Osteocyte (in vitro differentiated cells): ENCODE measurements at places on chromosomes 4 and X. TPM values are rescaled to one million over a fixed set of nuclear protein-coding genes. Genes with fewer than 3 reads are reported as not detected.

GAGE12E gene
- total RNA-seq = not detected in 2 replicates

DNA sequence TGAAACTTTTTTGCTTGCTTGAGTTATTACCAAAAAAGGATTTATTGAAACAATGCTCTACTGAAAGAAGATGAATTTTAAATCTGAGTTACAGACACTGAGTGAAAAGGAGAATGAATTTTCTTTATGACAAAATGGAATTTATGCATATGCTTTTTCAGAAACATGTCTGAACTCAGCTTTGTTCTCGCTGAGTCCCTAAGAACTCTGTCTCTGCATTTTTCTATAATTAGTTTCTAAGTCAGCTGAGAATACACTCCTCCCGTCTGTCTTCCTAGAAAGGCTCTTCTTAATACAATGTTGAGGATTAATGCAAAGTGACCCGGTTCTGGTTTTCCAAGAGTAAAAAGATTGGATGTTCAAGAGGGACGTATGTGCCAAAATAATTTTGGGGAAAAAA is 463.5 kb downstream of the NKX6-1 start:
- no peak for DNase-seq

DNA sequence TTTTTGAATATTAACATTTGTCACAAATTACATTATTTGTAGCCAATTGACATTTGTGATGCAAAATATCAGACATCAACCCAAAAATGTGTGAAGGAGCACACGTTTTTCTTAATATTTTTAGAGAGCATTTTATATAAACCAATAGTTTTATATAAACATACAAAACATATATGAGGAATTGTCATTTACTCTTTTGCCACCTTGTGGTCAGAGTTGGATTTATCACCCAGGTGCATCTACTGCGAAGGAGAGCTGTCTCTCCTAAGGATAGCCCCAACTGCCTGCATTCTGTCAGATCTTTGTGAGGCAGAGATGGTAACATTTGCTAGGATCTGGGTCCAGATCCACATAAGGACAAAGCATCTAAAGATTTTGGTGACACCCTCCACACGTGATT is 2.5 kb upstream of the USP27X start:
- no peak for DNase-seq

TEX11 gene
- total RNA-seq = not detected in 2 replicates

DNA sequence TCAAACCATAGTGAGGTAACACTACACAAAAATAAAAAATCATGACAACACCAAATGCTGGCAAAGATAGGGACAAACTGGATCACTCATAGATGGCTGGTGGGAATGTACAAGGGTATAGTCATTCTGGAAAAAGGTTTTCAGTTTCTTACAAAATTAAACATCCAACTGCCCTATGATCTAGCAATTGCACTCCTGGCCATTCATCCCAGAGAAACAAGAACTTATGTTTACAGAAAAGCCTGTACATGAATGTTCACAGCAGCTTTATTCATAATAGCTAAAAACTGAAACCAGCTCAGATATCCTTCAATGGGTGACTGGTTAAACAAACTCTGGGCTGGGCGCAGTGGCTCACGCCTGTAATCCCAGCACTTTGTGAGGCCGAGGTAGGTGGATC is 43.3 kb downstream of the NYX start:
- no peak for DNase-seq

DNA sequence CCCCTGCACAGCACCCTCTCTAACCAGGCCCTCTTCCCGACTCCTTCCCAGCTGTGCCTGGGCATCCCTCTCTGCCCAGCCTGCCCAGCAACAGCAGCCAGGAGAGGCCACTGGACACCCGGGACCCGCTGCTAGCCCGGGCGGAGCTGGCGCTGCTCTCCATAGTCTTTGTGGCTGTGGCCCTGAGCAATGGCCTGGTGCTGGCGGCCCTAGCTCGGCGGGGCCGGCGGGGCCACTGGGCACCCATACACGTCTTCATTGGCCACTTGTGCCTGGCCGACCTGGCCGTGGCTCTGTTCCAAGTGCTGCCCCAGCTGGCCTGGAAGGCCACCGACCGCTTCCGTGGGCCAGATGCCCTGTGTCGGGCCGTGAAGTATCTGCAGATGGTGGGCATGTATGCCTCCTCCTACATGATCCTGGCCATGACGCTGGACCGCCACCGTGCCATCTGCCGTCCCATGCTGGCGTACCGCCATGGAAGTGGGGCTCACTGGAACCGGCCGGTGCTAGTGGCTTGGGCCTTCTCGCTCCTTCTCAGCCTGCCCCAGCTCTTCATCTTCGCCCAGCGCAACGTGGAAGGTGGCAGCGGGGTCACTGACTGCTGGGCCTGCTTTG is 1.1 kb downstream of the AVPR2 start:
- DNase-seq = no peak

KLF8 gene
- 0.18 and 0.78 TPM in 2 replicates for total RNA-seq
